Cerebellar cortex (tissue), 1 donor: ENCODE measurements at places on chromosomes 13 and 19.

GRCh38 chr19:43774103-43774939, 6.5 kb downstream of the KCNN4 start:
- DNase-seq = no peak

- no peak for DNase-seq
Observed at GRCh38 chr13:19069684-19070397, 111.8 kb downstream of the TUBA3C start.

GRCh38 chr19:37655301-37655688, at the start of gene ZFP30:
ZFP30 (minus strand) TSS chr19:37655465; CDS start chr19:37647822, 7,643 bp downstream.
- DNase-seq = peak; percentile 87

GRCh38 chr19:435056-435706, 25.7 kb downstream of the SHC2 start:
- no peak for DNase-seq

DNA sequence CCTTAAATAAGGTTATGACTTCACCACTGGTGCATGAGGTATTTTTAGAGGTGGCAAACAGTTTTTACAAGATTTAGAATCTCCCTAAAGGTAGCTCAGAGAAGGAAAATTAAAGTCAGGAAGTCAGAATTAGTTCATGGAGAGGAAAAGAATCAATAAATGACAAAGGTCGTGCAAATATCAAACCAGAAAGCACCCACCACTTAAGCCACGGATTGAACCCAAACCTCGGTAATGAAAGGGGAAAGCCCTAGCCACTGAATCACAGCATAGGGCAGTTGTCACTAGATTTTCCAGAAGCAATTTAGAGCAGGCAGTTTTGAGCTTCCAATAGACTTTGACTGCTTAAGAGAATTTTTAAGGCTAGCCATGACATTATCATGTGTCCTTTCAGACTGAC, 1590.4 kb downstream of the SLITRK1 start:
- no peak for DNase-seq
